NCI-H1417 (cell line): ENCODE measurements at places on chromosomes 5 and 9.

DNA sequence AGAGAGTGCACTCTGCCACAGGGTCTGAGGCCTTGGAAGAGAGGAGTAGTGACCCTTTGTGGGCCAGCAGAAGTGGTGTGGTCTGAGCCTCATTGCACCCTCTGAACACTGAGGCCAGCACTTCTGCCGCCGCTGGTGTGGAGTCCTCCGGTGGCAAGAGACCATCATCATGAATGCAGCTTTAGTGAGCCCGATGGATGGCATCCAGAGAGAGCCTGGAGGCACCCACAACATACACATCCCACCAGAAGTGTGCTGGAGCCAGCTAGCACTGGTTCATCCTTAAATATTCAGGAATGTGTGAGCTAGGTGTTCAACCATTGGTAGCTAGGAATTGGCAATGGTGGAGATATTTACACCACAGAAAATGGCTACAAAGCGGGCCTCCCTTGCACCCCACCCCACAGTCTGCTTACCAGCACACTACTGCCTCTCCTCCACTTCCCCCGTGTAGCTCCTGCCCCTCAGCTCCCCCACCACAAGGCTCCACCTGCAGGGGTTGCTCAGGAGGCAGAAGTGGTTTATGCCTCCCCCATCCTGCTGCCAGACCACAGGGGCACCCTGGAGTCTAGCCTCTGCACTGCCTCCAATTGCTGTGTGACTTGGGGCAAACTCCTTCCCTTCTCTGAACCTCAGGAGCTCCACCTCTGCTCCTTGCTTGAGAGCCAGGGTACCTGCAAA is 16.4 kb downstream of the SLC6A7 start:
- no peak for DNase-seq

GRCh38 chr9:91160181-91160580 is 201.5 kb downstream of the AUH start:
- no peak for DNase-seq

DNA sequence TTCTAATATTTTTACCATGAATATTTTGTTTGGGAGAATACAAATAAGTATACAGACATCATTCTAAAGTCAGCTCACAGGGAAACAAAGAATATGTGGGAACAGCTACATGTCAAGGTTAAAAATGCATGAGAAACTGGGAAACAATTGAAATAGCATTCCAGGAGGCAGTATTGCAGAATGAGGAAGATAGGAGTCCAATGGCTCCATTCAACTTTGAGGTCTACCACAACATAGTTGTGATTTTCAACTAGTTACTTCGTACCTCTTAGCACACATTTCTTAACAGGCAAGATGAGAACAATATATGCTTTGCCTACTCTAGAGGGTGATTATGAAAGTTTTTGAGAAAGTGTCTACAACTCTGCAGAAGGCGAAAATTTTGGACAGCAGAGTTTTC is 35.2 kb upstream of the CAST start:
- DNase-seq = no peak

DNA sequence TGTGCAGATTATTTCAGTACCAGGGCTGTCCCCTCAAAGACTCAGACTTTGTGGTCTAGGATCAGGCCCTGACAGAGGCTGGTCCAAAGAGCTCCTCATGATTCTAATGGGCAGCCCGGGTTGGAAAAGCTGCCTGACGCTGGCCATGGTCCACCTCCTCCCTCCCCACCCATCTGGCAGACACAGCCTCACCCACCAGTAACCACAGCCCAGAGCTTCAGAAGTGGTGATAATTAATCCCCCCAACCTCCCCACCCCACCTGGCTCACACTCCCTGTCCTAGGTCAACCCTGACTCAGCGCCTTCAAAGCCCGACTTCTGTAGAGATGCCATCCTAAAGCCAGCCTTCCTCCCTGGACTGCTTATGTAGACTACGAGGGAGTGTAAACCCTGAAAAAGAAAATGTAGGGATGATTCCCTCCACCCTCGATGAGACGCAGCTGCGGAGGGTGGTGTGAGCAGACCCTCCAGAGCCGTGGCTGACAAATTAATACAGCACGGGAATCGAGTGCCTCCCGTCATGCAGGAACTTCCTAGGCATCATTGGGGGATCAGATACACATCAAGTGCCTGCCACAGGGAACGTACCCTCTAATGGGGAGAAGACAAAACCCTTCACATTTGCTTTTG is 7.0 kb downstream of the UBE2QL1 start:
- DNase-seq = no peak

DNA sequence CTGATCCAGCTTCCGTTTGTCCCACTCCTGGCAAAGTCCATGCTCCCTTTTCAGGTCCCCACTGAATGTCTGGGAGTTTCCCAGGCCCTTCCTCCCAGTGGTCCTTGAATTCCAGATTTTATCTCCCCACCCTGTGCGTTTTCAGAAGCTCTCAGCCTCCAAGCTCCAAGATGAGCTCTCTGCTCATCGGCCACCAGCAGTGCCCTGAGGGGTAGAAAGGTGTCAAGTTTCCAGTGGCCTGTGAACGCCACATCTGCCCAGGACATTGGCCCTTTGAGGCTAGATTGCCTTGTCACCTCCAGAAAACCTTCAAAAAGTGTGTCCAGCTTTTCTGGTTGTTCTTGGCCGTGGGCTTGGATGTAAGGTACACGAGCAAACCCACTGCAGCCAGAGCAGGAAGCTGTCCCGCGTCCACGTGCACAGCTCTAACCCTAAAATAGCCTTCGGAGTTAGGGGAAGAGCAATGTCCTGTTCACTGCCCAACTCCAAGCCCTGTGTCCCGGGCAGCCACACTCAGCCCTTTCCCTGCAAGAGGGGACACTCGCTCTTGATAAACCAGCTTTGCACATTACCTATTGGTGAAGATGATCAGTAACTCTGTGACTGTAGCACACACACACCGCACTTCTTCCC is 10.9 kb upstream of the LRRC14B start:
- no peak for DNase-seq

GRCh38 chr5:179347581-179347980 is 2.3 kb upstream of the ADAMTS2 start:
- no peak for DNase-seq

DNA sequence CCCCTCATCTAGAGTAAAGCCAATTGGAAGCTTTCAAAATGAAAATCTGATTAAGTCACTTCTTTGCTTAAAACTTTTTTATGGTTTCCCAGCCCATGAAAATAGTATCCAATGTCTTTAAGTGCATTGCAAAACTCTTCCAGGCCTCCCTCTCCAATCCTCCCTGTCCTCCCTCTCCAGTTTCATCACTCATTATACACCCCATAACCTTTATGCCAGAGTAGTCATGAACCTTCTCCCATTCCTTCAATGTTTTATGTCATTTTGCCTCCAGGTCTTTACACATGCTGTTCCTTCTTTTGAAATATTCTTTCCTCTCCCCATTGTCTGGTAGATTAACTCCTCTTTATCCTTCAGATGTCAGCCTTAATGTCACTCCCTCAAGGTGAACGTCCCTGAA is 8.1 kb upstream of the ZNF354A start:
- no peak for DNase-seq

DNA sequence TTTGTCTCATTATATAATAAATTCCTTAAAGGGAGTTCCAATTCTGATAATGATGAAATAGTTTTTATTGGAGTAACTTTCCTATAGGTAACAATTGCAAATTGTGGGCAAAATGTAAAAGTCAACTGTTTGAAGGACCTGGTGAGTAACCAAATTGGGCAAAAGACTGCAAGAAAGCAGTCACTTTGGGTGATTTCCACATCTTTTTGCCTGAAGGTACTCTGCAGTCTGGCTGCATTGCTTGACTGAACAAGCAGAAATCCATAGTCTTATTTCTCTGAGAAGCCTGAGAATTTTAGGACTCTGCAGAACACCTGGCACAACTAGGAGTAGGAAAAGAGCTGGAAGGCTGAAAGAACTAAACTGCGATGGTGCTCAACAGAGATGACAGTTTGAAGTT is 114.9 kb downstream of the HOMER1 start:
- no peak for DNase-seq

- DNase-seq = no peak
These were observed 112.6 kb downstream of the ESM1 start for GRCh38 chr5:54872810-54873209.
